ENCODE measurements at places on chromosomes 3 and 15. TPM values are rescaled to one million over a fixed set of nuclear protein-coding genes. Genes with fewer than 3 reads are reported as not detected.

GRCh38 chr15:69793431-69793780 lies 304.3 kb downstream of the TLE3 start:
- DNase-seq, result no peak

GRCh38 chr3:14472471-14473351 lies 67.4 kb downstream of the GRIP2 start:
- peak; percentile 49 for DNase-seq

DNA sequence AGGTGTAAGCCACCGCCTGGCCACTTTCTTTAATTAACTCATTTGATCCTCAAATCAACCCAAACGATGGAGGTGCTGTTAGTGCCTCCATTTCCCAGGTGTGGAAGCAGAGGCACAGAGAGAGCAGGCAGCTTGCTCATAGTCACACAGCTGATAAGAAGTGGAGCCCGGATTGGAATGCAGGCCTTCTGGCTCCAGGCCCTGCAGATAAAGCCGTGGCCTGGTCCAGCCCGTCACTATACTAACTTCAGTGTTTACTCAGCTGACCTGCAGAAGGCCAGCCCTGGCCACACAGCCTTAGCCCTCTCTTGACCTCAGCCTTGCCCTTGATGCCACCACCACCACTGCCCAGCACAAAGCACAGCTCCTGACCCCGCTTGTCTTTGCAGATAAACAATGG lies 116.7 kb downstream of the NUP210 start:
- no peak for DNase-seq

DNA sequence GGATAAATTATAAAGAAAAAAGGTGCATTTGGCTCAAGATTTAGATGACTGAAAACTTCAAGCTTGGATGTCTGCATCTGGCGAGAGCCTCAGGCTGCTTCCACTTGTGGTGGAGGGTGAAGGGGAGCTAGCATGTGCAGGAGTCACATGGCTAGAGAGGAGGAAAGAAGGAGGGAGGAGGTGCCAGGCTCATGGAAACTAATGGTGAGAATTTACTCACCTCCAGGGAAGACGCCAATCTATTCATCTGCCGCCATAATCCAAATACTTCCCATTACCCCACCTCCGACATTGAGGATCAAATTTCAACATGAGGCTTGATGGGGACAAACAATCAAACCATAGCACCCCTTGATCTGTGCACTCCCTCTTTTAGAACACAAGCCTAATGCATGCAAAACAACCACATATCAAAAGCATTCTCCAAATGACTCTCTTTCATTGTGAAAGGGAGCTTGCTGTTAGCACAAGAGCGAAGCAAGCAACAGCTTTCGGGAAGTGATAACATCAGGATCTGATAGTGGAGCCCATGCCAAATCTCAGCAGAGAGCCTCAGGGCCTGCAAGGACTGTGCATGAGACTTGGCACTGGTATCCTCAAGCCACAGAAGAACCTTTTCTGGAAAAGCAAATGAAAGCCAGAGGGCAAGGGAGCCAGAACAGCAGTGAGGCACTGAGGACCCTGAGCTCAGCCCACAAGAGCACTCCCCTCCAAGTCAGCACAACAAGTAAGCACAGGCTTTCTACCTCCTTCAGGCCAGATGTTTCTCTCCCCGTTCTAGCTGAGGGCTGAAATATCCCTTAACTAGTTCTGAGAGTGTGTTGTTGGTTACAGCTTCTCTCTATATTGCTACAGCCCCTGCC lies 50.2 kb upstream of the THBS1 start:
- DNase-seq, result no peak

- DNase-seq, result no peak
These were observed 257.2 kb upstream of the THBS1 start for GRCh38 chr15:39323706-39324105.

DNA sequence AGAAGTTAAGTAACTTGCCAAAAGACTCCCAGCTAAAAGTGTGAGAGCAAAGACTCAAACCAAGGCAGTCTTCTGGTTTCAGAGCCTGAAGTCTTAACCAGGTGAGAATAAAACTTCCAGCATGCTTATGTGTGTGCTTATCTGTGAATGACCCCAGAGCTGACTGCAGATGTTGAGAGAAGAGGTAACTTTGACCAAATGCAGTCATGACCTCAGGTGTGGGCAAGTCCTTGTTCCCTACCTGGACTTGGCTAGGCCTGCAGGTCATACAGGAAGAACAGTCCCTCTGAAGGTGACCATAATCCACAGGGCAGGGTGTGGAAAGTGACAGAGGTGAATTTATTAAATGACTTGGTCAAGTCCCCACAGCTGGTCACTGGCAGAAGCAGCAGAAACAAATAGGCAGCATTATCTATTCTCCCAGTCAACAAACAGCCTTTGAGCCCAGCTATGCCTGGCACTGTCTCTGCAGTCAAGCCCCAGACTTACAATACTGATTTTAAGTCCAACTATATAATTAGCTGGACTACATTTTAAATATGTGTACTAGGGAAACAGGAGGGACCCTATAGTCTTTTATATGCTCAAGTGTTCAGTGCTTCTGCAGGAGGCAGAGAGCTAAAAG lies 3.0 kb upstream of the CPEB1 start:
- DNase-seq, result no peak

DNA sequence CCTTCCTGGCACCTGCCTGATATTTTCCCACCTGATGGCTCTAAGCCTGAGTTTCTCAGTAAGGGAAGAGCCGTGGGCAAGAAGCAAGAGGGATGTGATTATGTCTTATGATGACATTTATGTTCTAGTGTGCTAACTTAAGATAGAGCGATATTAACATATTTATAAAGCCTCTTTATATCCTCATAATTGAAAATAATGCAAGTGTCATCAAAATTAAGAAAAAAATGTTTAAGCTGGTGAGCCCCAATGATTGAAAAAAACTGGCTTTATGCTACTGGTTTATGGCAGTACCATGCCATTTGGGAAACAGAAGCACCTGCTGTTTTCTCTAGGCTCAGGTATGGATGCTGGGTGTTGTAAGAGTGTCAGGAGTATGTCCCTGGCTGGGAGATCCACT lies 431.5 kb upstream of the TPM1 start:
- no peak for DNase-seq

- no peak for DNase-seq
These were observed 41.2 kb downstream of the KLF15 start for GRCh38 chr3:126316031-126316461.

GRCh38 chr3:44685128-44685800 lies 27.2 kb upstream of the ZNF502 start:
- DNase-seq, result peak; percentile 94

GRCh38 chr3:10457560-10457959 lies 47.8 kb downstream of the ATP2B2 start:
- no peak for DNase-seq

GRCh38 chr3:150260398-150260710 lies 147.7 kb upstream of the TSC22D2 start:
- no peak for DNase-seq

DNA sequence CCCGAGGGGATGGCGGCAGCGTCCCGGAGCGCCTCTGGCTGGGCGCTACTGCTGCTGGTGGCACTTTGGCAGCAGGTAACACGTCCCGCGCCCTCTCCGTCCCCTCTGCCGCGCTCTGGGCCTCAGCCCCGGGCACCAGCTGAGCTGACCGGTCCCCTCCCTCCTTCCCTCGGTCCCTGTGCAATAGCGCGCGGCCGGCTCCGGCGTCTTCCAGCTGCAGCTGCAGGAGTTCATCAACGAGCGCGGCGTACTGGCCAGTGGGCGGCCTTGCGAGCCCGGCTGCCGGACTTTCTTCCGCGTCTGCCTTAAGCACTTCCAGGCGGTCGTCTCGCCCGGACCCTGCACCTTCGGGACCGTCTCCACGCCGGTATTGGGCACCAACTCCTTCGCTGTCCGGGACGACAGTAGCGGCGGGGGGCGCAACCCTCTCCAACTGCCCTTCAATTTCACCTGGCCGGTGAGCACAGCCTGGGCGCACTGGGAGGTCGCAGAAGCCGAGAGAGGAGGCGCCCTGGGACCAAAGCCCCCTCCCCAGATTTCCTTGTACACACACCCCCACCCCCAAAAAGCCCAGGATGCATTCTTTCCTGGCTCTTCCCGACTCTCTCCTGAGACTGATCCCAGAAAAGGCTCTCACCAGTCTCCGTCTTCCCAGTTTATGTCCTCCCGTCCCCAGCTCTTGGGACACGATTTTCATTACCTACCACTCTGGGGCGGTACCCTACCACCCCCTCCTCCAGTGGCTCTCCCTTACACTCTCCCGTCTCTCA lies 705 bp downstream of the DLL4 start:
- peak; percentile 82 for DNase-seq

- DNase-seq, result no peak
These were observed 77.0 kb downstream of the SLC7A14 start for GRCh38 chr3:170508839-170509238.

DNA sequence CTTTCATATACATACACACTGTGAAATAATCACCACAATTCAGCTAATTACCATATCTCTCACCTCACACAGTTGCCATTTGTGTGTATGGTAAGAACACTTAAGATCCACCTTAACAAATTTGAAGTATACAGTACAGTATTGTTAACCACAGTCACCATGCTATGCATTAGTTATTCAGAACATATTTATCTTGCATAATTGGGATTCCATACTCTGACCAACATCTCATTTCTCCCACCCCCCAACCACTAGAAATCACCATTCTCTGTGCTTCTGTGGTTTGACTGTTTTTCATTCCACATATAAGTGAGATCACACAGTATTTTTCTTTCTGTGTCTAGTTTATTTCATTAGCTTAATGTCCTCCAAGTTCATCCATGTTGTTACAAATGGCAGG lies 247.7 kb upstream of the CTNNB1 start:
- no peak for DNase-seq

GRCh38 chr3:189803254-189803653 lies 172.1 kb downstream of the TP63 start:
- no peak for DNase-seq

GRCh38 chr3:141853629-141854168 lies 22.7 kb upstream of the ATP1B3 start:
- DNase-seq, result no peak

DNA sequence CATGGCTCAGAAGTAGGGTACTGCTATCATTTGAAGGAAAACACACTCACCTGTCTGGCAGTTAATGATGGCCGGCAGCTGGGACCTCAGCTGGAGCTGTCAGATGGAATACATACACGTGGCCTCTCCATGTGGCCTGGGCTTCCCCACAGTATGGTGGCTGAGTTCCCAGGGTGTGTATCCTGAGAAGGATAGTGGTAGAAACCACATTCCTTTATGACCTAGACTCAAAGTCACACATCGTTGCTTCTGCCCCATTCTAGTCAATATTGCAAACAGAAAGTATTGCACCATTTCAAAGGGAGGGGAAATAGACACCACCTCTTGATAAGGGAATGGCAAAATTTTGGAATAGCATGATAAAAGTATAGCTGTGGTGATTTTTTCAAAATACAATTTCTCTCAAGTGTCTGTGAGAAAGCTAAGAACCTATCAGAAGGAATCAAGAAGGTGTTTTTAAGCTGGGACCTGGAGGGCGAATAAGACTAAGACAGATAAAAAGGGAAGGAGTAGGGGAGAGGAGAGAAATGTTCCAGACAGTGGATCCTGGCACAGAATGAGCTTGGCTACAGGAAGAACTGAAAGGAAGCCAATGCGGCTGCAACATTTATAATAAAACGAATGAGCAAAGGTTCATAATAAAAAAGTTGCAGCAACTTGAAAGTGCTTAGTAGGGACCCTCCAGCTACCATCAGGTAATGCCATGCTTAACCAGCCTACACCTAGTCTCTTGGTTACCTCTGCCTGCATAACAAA lies 40.1 kb upstream of the GALNT15 start:
- no peak for DNase-seq

- no peak for DNase-seq
These were observed 922.2 kb downstream of the ROBO1 start for GRCh38 chr3:78845605-78846004.

DNA sequence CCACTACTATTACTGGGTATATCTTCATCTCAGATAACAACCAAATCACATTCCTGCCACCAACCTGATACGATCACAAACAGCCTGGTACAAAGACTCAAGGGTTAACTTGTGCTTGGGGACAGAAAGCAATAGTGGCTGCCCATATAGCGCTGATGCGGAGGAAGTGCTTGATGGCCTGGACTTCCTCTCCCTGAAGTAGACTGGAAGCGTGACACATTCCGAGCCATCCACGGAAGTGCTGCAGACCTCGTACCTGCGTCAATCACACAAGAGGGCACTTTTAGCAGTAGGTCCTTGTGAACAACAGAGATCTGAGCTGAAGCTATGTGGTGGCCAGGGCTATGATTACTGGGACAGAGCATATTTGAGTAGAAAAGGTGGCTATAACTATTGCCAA lies 17.3 kb upstream of the C3orf62 start:
- DNase-seq, result no peak

DNA sequence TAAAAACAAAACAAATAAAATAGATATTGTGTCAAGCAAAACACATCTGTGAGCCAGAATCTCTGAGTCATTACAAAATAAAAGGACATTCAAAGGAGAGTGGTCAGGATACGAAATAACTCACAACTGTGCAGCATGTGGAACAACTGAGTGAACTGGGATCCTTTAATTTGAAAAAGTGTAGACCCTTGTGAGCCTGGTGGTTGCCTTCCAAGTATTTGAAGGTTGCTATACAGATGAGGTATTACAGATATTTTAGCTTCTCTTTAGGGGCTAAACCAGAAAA lies 26.7 kb downstream of the KCNMB2 start:
- DNase-seq, result no peak

DNA sequence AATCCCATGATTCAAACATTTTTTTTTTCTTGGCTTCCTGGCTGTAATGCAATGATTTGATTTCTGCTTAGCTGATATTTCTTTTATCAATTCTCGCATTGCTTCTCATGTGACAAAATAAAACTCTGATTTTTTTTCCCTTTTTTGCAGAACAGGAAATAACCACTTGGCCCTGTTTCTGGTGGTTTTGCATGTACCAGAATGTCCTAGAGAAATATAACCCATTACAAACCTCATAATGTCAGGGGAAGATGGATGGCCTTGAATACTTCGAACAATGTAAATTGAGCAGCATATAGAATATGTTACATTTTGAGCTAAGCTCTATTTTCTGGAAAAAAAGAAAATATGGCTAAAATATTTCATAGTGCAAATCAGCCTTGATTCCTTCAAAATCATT lies 275.6 kb downstream of the RAP2B start:
- DNase-seq, result no peak

TRANK1 gene
- 13.1 TPM for total RNA-seq

ADGRG7 gene
- not detected for total RNA-seq

LCTL gene
- not detected for total RNA-seq

C15orf62 gene
- total RNA-seq, result 0.34 TPM

HTR3C gene
- total RNA-seq, result not detected
